AML-193 (cell line): ENCODE measurements at places on chromosomes 3 and 15.

DNA sequence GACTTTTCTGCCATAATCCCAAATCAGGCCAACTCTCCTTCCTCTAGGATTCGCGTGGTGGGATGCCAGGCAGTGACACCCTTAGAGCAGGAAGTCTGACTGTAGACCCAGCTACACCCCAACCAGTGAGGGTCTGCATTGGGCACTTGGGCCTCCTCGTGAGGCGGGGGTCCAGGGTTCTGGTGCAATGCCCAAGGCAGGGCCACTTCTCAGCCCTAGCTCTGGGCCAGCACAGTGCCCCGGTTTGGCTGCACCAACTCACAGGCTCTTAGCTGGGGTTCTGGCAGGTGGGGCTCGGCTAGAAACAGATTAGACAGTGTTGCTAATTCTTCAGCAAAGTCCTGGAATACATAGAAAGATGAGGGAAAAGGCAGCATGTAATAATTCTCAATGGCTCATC, 12.7 kb downstream of the CDAN1 start:
- no peak for DNase-seq

DNA sequence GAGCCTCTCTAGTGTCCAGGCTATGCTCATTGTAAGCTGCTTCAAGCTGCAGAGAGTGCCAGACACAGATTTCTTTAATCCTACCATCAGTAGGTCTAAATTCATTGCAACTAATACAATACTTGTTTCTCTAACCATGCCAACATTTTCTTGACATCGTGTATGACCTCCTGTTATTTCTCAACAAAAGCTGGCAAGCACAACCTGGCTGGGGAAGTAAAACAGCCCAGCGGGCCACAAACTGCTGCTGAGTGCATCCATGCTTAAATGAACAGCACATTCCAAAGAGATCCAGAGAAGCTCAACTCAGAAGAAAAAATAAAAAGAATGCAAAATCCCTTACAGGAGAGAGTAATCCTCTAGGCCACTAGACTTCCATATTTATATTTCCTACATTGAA, 36.5 kb downstream of the GMNC start:
- no peak for DNase-seq

- no peak for DNase-seq
These were observed at the start of gene NTRK3 for GRCh38 chr15:88256279-88257230. Gene NTRK3, minus strand, starts transcription at chr15:88256739. Its CDS starts 586 bp downstream, at chr15:88256153.

DNA sequence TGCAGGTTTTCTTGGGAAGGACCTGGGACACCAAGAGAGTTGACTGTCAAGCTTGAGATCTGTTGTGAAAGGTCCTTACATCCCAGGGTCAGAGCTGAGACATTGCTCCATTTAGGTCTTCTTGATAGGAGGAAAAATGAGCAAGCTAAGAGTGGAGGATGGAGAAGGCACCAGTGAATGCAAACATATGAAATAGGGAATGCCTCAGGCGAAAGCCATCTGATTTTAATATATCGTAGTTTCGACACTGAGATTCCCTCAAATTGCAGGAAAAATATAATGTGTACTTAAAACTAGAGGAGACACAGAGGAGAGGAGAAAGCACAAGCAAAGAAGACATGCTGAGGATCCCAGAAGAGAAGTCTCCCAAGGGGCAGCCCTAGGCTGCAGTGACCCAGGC, 85.5 kb downstream of the TM4SF4 start:
- DNase-seq, result no peak

DNA sequence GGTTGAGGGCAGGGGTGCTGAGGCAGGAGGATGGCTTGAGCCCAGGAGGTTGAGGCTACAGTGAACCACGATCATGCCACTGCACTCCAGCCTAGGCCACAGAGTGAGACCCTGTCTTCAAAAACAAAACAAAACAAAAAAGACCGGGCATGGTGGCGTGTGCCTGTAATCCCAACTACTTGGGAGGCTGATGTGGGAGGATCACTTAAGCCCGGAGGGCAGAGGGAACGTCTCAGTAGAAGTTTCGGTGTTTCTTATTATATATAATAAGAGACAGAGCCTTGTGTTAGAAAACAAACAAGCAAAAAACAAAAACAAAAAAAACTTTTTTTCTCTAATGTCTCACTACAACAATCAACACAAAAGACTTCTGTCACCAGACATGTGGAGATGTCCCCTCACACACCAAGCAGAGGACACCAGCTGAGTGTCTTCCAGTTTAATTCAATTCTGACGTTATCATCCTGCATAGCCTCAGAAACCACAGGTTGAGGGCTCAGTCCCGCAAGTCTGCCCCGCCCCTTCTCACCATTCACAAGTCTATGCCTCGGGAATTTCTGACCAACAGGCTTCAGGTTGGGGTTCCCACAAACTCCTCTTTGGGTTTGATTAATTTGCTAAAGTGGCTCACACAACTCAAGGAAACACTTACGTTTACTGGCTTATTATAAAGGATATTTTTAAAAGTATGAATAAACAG, 24.0 kb upstream of the EIF4A2 start:
- DNase-seq, result no peak

- DNase-seq, result no peak
These were observed 256.0 kb upstream of the CBLB start for GRCh38 chr3:106124818-106125217.

DNA sequence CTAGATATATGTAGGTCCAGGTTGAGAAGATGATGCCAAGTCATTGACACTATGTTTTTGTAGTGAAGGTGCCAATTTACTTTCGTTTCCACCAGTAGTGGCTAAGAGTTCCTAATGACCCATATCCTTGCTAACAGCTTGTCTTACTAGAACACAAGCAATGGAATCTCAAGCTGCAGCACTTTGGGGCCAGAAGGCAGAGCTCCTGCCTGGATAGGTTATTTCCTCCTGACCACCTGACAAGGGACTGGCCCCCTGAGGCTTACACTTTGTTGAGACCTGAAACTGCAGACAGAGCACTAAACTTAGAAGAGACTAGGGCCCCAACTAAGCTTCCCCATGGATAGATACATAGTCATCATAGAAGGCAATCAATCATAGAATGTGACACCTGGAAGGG, 11.7 kb downstream of the ONECUT1 start:
- DNase-seq, result no peak

DNA sequence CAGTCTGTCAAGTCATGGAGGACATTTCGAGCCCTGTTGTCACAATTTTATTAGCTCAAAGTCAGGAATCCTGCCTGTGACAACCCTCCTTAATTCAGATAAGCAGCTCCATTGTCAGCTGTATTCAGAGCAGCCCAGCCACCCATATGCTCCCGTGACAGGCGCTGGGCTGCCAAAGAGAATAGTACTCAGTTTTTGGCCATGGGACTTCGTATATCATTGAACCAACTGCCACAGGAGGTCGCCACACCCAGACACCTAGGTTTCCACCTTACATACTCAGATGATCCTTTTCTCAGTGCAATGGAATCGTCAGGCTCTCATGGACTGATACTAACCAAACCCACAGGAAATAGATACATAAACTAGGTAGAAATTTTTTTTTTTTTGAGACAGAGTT, 100.2 kb downstream of the C3orf70 start:
- DNase-seq, result no peak
